ENCODE measurements at places on chromosomes 4 and X. TPM values are rescaled to one million over a fixed set of nuclear protein-coding genes. Genes with fewer than 3 reads are reported as not detected.

Gene NUDT11
- total RNA-seq, result 39.8 TPM

Gene BBS12
- 3.8 TPM for total RNA-seq

Gene CLCN5
- 16.7 TPM for total RNA-seq

Gene TCEAL3
- total RNA-seq, result 10.0 TPM

Gene CENPVL2
- 1.6 TPM for total RNA-seq

Gene SLC9A7
- total RNA-seq, result 4.3 TPM

Gene PASD1
- not detected for total RNA-seq

Gene MAGEA1
- not detected for total RNA-seq

Gene FRMPD3
- 1.8 TPM for total RNA-seq

Gene UCP1
- not detected for total RNA-seq

Gene SLITRK4
- total RNA-seq, result 2.0 TPM

Gene CT47A1
- total RNA-seq, result not detected
